A549 treated with Hydrocortisone at 1 μM for 4 hours (cell line): ENCODE measurements at places on chromosomes 2 and 18. TPM values are rescaled to one million over a fixed set of nuclear protein-coding genes. Genes with fewer than 3 reads are reported as not detected.

The GPR39 gene
- 6.8 to 7.6 TPM (median 7.0 TPM) in 5 replicates for total RNA-seq

The BCL2 gene
- 0.45 to 0.59 TPM (median 0.55 TPM) in 5 replicates for total RNA-seq

The UGGT1 gene
- 16.7 to 24.3 TPM (median 21.1 TPM) in 5 replicates for total RNA-seq

The VWA3B gene
- total RNA-seq, result 0.15 to 0.29 TPM (median 0.26 TPM) in 3 of 5 replicates, not detected in the others

The DSEL gene
- total RNA-seq, result 0.37 to 0.62 TPM (median 0.43 TPM) in 5 replicates

The ASB1 gene
- 41.6 to 57.9 TPM (median 54.6 TPM) in 5 replicates for total RNA-seq

The AGPS gene
- 32.5 to 41.4 TPM (median 38.5 TPM) in 5 replicates for total RNA-seq

The ANKRD30B gene
- not detected in 5 replicates for total RNA-seq

The INO80D gene
- total RNA-seq, result 1.3 to 2.1 TPM (median 1.6 TPM) in 5 replicates

The SCN3A gene
- 0.01 TPM in 1 of 5 replicates, not detected in the others for total RNA-seq

The DSG4 gene
- not detected in 5 replicates for total RNA-seq

The LAMA3 gene
- 52.1 to 67.0 TPM (median 61.8 TPM) in 5 replicates for total RNA-seq

The CERKL gene
- 0.13 to 0.32 TPM (median 0.24 TPM) in 5 replicates for total RNA-seq

The HMSD gene
- 0.38 to 4.0 TPM (median 0.59 TPM) in 4 of 5 replicates, not detected in the other for total RNA-seq

The GALNT14 gene
- total RNA-seq, result 43.9 to 46.3 TPM (median 45.4 TPM) in 5 replicates

The SCN9A gene
- total RNA-seq, result 1.9 to 4.9 TPM (median 4.1 TPM) in 5 replicates

The GPR55 gene
- not detected in 5 replicates for total RNA-seq

The ALPI gene
- 0.05 TPM in 2 of 5 replicates, not detected in the others for total RNA-seq

The KCNIP3 gene
- total RNA-seq, result 1.3 to 2.3 TPM (median 1.7 TPM) in 5 replicates

The ONECUT2 gene
- total RNA-seq, result 0.26 to 0.51 TPM (median 0.35 TPM) in 5 replicates

The MYO3B gene
- not detected in 5 replicates for total RNA-seq

The ADGRF3 gene
- 0.06 to 0.29 TPM (median 0.15 TPM) in 5 replicates for total RNA-seq

The RTN4 gene
- total RNA-seq, result 475 to 537 TPM (median 517 TPM) in 5 replicates

The IL36B gene
- 0.08 to 0.20 TPM (median 0.12 TPM) in 3 of 5 replicates, not detected in the others for total RNA-seq

The MROH2A gene
- 0.12 to 0.29 TPM (median 0.21 TPM) in 4 of 5 replicates, not detected in the other for total RNA-seq

The TUBA4B gene
- total RNA-seq, result 0.15 to 0.33 TPM (median 0.20 TPM) in 5 replicates

The MAP3K19 gene
- not detected in 5 replicates for total RNA-seq

The SDC1 gene
- 165 to 194 TPM (median 181 TPM) in 5 replicates for total RNA-seq

The GPBAR1 gene
- 0.14 to 0.29 TPM (median 0.18 TPM) in 5 replicates for total RNA-seq

The CABLES1 gene
- total RNA-seq, result 14.3 to 17.6 TPM (median 15.3 TPM) in 5 replicates

The CNDP1 gene
- total RNA-seq, result not detected in 5 replicates

The STEAP3 gene
- total RNA-seq, result 43.4 to 54.7 TPM (median 52.2 TPM) in 5 replicates

The ILKAP gene
- total RNA-seq, result 37.9 to 43.8 TPM (median 39.6 TPM) in 5 replicates

The RSAD2 gene
- total RNA-seq, result 0.15 to 0.32 TPM (median 0.25 TPM) in 5 replicates

The SCYGR6 gene
- not detected in 5 replicates for total RNA-seq

The PAX3 gene
- total RNA-seq, result not detected in 5 replicates

The MEX3C gene
- 15.8 to 22.1 TPM (median 19.4 TPM) in 5 replicates for total RNA-seq
